ENCODE measurements at places on chromosomes 5 and 9. TPM values are rescaled to one million over a fixed set of nuclear protein-coding genes. Genes with fewer than 3 reads are reported as not detected.

DNA sequence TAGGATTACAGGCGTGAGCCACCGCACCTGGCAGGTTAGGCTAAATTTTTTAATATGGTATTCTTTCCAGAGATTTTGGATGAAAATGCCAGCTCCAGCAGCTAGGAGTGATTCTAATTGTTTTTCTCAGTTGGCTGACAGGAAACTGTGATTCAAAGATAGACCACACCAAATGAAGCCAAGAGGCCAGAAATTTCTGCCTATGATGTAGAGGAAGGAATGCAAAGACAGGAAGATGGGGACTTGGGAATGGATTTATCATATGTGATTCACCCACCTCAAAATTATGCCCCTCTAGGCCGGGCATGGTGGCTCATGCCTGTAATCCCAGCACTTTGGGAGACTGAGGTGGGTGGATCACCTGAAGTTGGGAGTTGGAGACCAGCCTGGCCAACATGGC is 53.3 kb downstream of the UGCG start:
- no peak for DNase-seq

DNA sequence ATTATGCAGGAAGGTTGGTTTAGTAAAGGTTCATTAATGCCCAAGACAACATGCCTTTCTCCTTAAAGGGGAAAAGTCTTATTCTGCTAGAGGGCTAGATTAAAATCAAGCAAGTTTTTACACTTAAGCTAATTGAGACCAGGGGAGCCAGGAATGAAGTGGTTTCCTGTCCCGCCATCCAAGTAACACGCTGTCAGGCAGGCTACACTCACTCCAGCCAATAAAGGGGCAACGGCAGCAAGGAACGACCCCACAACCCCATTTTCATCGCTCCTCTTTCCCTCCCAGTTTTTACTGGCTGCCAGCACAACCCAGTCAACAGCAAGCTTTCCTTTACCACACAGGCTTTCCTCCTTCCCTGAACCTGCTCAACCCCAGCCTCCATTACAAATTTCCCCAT is 225.1 kb downstream of the DCP2 start:
- no peak for DNase-seq

DNA sequence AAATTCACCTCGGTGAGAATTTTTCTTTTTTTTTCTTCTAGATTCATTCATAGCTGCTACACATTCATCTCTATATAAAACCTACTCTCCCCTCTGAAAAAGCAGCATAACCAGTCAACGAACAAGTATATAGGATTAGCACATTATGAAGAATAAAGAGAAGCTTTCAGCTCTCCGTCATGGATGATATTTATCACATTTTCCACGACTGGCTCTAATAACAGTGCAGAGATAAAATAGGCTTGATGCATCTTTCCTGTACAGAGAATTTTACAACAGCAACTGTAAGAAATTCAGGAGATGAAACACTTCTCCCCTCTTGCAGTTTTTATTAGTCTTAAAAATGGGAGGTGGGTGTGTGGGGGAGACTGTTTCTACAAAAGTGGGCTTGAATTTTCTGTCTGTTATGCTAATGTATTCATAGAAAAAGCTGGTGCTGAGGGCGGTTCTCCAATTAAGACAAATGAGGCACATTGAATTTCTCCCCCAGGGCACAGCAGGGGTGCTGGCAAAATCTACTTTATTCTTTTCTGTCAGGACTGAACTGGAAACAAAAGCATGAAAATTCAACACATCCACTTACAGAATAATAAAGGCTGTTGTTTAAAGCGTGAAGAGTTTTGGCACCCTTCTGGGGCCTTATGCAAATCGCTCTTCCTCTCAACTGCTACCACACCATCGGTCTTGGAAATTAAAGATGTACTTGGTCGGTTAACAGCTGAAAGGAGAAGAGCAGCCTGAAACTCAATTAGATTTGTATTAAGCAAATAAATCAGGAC is 233.9 kb upstream of the ZNF608 start:
- peak; percentile 57 for DNase-seq

- DNase-seq, result peak; percentile 88
These were observed 2.8 kb upstream of the CTNNAL1 start for GRCh38 chr9:109016132-109016531.

DNA sequence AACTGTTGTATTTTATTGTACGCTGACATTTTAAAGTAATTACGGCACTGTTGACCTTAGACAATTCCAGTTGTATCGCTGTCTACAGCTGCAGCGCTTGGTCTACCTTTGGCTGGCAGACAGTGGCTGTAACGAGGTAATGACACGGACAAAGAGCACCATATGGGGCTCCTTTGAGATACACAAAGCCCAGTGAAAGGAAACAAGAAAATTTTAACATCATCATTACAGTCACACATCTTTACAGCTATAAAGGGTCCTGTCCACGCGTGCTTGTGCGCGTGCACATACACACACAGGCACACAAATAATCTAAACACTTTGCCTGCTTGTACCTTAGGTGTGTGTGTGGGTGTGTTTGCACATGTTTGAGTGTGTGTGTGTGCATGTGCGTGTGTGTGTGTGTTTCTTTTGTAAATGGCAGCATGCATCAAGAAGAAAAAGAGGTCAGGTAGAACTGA is 946.0 kb downstream of the NR2F1-AS1 start:
- no peak for DNase-seq

- DNase-seq, result no peak
These were observed 145.7 kb downstream of the EBF1 start for GRCh38 chr5:158953929-158954534.

- DNase-seq, result no peak
These were observed 225.0 kb downstream of the ADAMTSL1 start for GRCh38 chr9:18698992-18699391.

Gene GPR150
- 0.69 TPM for total RNA-seq

- no peak for DNase-seq
These were observed 83.5 kb downstream of the PTCH1 start for GRCh38 chr9:95433096-95433819.

Gene FAM81B
- total RNA-seq, result not detected
